ENCODE measurements at places on chromosomes 13 and 19.

DNA sequence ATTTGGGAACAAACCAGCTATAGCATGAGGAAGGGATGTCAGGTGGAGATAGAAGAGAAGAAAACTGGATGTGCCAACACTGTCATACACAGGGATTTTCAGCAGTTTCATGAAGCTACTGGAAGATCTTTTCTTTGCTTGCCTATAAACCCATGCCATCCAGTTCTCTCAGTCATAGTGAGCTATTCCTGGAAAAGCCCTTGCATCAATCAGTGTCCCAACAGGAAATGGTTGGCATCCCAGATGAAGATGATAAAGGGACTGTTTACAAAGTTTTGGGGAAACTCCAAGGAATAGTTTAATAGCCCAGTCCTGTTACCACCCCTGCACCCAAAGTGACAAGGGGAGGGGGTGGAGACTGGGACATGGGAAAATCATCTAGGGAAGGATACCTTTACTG is 58.5 kb upstream of the ARGLU1 start:
- no peak for DNase-seq

GRCh38 chr19:5145521-5146511 is 176.9 kb downstream of the KDM4B start:
- DNase-seq = no peak

DNA sequence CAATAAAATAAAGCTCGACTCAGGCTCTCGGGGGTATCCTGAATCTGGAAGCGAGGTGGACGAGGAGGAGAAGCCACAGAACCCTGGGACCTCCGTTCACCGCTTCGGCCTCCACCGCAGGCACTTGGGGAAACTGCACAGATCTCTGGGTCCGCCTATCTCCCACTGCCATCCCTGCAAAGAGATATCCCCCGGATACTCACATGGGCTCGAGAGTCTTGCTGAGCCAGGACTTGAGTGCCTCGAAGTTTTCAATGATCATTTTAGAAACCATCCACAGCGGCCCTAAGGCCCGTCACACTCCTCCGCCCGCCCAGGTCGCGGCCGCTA is 589 bp downstream of the RBM26 start:
- DNase-seq = no peak

DNA sequence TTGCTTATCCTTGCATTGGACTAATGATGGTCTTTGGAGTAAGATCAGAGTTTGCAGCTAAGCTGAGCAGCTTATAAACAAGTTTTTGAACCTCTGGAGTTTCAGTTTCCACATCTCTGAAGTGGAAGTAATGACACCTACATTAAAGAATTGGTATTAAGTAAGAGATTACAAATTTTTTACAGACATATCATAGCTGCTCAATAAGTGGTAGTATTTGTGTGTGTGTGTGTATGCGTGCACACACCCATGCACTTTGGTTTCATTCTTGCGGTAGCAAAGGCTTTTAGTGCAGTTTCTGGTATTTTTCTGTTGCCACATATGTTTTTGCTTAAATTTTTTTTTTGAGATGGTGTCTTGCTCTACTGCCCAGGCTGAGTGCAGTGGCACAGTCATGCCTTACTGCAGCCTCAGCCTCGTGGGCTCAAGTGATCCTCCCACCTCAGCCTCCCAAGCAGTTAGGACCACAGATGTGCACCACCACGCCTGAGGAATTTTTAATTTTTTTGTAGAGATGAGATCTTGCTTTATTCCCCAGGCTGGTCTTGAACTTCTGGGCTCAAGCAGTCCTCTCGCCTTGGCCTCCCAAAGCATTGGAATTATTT is 4.5 kb downstream of the NAA16 start:
- DNase-seq = peak; percentile 18

- no peak for DNase-seq
Measured at GRCh38 chr19:11587975-11588631, 9.2 kb upstream of the ZNF627 start.

- DNase-seq = no peak
Measured at GRCh38 chr19:31255174-31255799, 93.9 kb downstream of the TSHZ3 start.

- no peak for DNase-seq
Measured at GRCh38 chr19:45804140-45804958, 10.8 kb downstream of the RSPH6A start.

- peak; percentile 60 for DNase-seq
Measured at GRCh38 chr19:21109116-21109515, 27.1 kb downstream of the ZNF714 start.
